ENCODE measurements at places on chromosomes 16 and 17.

GRCh38 chr17:47741793-47742145 lies 8.7 kb downstream of the TBX21 start:
- no peak for DNase-seq

DNA sequence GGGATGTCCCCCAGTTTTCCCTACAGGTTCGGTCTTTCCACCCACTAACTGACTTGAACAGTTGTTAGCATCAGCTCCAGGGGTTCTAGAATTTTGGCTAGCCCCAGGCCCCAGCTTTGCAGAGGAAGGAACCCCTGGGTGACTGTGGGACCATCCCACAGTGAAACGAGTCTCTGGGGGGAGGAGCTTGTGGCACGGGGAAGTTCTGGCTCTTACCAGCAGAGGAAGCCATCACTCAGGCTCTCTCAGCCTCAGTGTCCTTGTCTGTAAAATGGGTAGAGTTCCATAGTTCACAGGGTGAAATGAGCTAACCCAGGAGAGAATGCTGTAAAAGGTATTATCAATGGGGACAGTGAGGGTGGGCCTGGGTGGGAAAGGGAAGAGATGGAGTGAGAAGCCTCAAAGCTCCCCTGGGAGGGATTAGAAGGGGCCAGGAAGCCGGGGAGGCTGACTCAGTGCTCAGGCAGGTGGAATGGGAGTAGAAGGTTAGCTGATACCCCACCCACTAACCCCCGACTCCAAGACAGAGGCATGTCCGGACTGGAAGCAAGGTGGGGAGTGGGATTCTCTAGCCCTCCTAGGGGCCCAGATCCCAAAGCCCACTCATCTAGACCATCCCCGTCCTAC lies 30.9 kb upstream of the CDC42EP4 start:
- DNase-seq: no peak

- DNase-seq: no peak
These were observed 126.1 kb upstream of the PLCG2 start for GRCh38 chr16:81652798-81653505.

DNA sequence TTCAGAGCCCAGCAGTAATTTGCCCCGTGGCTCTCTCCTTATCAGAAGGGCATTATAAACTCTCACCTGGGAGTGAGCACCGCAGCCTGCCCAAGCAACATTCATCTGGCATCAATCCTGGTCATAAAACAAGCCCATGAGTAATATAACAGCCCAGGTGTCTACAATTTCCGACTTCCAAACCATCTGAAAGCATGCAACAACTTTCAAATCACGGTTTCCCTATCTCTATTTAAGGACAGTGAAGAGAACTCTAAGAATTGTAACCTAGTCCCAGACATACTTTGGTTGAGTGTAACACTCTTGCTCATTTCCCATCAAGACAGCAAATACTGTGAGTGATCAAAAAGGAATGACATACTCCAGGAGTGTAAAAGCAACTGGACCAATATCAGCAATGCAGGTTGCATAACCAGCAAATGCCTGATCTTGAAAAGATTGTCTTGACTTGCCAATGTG lies 487.4 kb upstream of the SOX9 start:
- no peak for DNase-seq

GRCh38 chr16:52545222-52545897 lies 1.6 kb downstream of the TOX3 start:
- no peak for DNase-seq

GRCh38 chr17:32496395-32497073 lies 9.7 kb downstream of the CDK5R1 start:
- DNase-seq: no peak

- no peak for DNase-seq
These were observed 108.0 kb upstream of the HSBP1 start for GRCh38 chr16:83699817-83700216.

GRCh38 chr17:50798424-50799288 lies 31.3 kb upstream of the ANKRD40CL start:
- DNase-seq: no peak

GRCh38 chr17:58755577-58756245 lies at the start of gene PPM1E:
TSS of gene PPM1E (plus strand) at chr17:58755854.
- DNase-seq: no peak

DNA sequence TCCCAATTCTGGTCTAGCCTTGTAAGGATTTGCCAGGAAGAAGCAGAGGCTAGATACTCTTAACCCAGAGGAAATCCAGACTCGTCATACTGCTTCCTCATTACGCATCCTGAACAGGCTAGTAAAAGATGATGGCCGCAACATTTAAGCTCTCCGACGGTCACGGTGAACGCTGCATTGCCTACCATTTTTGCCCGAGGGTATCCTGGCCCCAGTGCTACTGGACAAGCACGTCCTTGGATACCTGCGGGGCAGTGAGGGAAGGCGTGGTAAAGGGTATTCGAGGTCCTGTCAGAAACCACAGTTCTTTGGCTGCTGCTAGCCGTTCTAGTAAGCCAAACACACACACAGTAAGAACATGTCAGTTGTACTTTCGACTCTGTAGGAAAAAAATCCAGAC lies 36.6 kb downstream of the METTL16 start:
- DNase-seq: no peak

DNA sequence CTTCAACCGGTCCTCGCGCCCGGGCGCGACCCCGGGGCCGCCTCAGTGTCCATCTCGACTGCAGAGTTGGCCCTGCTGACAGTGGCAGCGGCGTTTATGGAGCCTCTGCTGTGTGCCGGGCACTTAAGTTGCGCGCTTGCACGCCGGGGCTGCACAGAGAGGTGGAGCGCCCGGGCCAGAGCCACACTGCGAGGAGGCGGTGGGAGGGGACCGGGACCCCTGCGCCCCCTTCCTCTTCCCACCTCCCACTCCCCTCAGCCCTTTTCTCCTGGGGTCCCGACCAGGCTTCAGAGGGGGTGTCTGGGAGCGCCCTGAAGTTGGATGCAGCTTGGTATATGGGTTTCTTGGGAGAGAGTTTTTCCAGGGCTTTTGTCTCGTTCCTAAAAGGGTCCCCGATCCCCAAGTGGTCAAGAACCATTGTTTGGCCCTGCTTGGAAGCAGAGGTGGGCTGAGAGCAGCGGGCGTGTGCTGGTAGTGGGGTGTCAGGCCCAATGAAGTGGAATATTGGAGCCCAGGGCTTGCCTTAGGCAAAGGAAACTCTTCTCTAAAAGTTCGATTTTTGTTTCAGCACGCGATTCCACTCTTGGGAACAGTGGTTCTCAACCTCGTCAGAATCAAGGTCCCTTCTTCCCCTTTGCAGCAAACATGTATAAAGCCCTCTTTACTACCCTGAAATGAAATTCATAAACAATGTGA lies 605 bp downstream of the MRTFB start:
- DNase-seq: no peak

GRCh38 chr17:66959641-66960375 lies 4.7 kb upstream of the CACNG4 start:
- no peak for DNase-seq

- DNase-seq: no peak
These were observed 25.8 kb downstream of the SRCIN1 start for GRCh38 chr17:38579934-38580333.

- DNase-seq: no peak
These were observed 93.2 kb upstream of the HS3ST3A1 start for GRCh38 chr17:13694934-13695333.

GRCh38 chr17:45794840-45795239 lies 10.7 kb downstream of the CRHR1 start:
- no peak for DNase-seq

DNA sequence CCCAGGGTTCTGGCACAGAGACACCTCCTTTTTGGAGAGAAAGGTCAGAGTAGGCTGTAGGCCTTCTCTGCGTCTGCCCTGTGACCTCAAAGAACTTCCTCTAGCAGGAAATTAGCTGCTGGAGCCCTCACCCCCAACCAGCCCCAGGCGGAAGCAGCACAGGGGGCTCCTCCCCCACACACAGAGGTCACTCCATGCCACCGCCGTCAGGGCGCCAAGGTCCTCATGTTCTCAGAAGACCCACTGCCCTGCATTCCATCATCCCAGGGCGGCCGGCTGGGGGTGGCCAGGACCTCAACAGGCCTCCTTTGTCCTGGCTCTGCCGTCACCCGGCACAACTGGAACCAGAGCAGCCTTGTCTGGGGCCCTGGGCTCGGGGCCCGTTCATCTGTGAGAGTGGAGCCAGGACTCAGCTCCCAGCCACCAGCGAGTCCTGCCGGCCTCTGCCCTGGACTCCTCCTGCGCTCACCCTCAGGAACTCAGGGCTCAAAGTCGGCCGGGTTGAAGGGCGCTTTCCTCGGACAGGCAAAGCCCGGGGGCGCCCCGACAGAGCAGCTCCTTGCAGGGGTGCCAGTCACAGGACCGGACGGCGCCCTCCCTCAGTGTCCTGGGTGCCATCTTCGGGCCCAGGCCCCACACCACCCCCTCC lies 1.2 kb downstream of the TMC6 start:
- no peak for DNase-seq

GRCh38 chr16:85240982-85241924 lies 129.0 kb upstream of the CIBAR2 start:
- no peak for DNase-seq

DNA sequence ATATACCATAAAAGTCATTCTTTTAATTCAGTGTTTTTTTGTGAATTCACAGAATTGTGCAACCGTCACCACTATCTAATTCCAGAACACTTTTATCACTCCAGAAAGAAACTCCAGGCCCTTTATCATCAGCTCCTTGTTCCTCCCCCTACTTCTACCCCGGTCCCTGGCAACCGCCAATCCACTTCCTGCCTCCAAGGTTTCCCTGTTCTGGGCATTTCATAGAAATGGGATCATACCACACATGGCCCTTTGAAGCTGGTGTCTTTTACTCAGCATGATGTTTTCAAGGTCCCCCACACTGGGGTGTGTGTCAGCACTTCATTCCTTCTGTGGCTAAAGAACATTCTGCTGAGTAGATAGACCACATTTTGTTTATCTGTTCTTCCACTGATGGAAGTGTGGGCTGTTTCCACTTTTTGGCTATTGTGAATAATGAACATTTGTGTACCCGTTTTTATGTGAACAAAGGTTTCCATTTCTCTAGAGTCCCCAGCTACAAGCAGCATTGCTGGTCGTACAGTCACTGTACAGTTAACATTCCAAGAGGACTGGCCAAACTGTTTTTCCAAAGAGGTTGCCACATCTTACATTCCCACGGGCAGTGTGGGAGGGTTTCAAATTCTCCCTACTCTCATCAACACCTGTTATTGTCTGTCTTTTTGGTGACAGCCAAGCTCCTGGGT lies 75.8 kb upstream of the ZNF469 start:
- no peak for DNase-seq

GRCh38 chr17:63716426-63716825 lies 16.5 kb upstream of the LIMD2 start:
- DNase-seq: no peak

- DNase-seq: no peak
These were observed 37.1 kb upstream of the DOC2B start for GRCh38 chr17:218432-219110.

DNA sequence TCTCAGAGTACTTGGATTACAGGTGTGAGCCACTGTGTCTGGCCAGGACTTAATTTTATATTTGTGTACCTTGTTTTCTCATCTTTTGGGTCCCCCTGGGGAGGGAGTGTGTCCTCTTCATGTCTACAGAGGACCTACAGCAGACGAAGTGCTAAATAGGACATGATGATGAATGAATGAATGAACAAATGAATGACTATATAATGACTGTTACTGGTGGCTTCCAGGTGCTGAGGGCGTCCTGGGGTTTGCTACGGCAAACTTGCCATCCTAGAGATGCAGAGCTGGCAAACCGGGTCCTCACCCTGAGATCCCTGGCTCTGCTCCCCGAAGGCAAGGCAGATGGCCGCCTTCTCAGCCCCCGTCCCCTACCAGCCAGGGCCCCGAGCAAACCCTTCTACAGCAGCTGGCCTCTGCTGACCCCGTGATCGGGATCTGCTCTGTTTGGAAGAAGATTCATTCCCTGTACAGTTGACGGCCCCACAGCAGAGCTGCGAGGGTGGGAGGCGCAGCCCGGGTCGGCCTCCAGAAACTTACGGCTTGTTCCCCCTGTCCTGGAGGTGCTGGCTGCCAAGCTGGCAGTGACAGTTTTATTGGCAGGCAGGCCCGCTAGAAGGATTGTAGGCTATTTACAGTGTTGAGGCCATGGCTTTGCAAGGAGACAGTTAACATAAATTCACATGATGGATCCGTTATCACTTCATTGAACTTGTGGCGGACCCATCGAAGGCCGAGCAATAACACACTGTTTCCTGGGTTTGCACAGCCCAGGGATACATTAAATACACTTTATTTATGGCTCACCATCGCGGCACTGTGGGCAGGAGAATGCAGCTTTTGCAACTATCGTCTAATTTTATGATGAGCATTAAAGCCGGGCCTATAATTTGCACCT lies 197.7 kb upstream of the GSE1 start:
- no peak for DNase-seq

- DNase-seq: no peak
These were observed 294.2 kb upstream of the RBFOX1 start for GRCh38 chr16:7038475-7038874.

- no peak for DNase-seq
These were observed 64.3 kb downstream of the IRX6 start for GRCh38 chr16:55388131-55388862.

DNA sequence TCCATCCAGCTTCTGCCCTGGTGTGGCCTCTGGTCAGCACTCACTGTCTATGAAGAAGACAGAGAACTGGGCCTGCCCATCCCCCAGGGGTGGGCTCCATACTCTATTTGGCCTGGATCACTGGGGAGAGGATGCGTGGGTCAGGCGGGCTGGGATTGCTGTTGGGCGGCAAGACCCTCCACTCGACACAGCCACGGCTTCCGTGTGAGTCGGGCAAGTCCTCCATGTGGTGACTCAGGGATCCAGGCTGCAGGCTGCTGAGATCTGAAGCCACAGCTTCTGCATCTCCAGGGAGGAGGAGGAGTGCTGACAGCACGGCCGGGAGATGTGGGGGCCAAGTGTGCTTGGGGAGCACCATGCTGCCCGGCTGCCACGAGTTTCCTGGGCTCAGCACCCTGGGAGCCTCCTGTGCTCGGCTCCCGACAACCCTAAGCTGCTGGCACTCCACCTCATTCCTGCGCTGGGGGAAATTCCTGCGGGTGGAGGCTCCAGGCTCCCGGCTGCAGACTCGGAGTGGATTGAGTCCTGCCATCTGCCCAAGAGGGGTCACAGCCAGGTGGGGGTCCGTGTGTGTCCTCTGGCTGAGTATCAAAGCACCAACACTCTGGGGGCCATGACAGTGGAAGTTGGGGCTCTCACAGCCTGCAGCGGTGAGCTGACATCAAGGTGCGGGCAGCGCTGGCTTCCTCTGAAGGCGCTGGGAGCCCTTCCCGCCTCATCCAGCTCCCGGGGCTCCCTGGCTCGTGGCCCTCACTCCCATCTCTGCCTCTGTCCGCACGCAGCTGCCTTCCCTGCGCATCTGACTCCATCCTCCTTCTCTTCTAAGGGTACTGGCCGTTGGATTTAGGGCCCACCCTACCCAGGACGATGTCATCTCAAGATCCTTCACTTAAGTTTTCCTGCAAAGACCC lies 24.4 kb upstream of the CBFA2T3 start:
- DNase-seq: no peak

- DNase-seq: no peak
These were observed 67.0 kb downstream of the PLCG2 start for GRCh38 chr16:81846105-81846504.

DNA sequence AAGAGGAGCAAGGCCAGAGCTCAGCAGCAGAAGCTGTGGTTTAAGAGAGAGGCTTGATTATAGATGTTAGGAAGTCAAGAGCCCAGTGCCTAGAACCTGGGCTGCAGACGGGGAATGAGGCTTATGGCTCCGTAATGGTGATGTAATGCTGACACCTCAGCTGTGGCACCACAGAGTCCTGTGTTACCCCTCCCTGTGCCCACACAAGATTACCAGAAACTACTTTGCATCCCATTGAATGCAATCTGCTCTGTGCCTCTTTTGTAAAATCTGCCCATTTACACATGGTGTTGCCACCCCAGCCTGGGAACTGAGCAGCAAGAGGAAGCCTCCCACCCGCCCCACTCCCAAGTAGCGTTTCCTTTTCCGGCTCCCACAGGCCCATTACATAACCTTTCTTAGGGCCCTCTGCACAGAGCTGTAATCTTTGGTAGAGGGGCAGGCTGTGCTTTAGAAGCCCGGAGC lies 57.0 kb downstream of the PITPNC1 start:
- no peak for DNase-seq
